Tracheal epithelial cell (primary cell): ENCODE measurements at places on chromosomes 12 and 14. TPM values are rescaled to one million over a fixed set of nuclear protein-coding genes. Genes with fewer than 3 reads are reported as not detected.

The CLEC4D gene
- total RNA-seq, result under 0.01 TPM in 1 of 2 replicates, not detected in the other

The SYCP3 gene
- total RNA-seq, result 0.24 TPM in 1 of 2 replicates, not detected in the other

The SYNDIG1L gene
- total RNA-seq, result under 0.01 TPM in 1 of 2 replicates, not detected in the other

The A2M gene
- 0.72 TPM in 1 of 2 replicates, not detected in the other for total RNA-seq

The MAP3K9 gene
- 17.7 and 19.3 TPM in 2 replicates for total RNA-seq

The RFX4 gene
- total RNA-seq, result not detected in 2 replicates

The CLEC2A gene
- not detected in 2 replicates for total RNA-seq

The TDRD9 gene
- total RNA-seq, result 0.72 and 1.3 TPM in 2 replicates

The CLMN gene
- 6.4 and 7.2 TPM in 2 replicates for total RNA-seq

The C12orf42 gene
- not detected in 2 replicates for total RNA-seq

The KCNJ8 gene
- total RNA-seq, result 0.48 TPM in 1 of 2 replicates, not detected in the other

The UNC79 gene
- total RNA-seq, result under 0.01 TPM in 1 of 2 replicates, not detected in the other

The PRICKLE1 gene
- 0.43 and 2.9 TPM in 2 replicates for total RNA-seq

The CFAP251 gene
- total RNA-seq, result 16.4 and 21.5 TPM in 2 replicates

The LHX5 gene
- total RNA-seq, result 0.21 and 0.24 TPM in 2 replicates

The SERPINA1 gene
- 1.1 and 10.6 TPM in 2 replicates for total RNA-seq

The SFSWAP gene
- total RNA-seq, result 10.4 and 13.6 TPM in 2 replicates

The DGLUCY gene
- 12.6 and 33.0 TPM in 2 replicates for total RNA-seq

The LALBA gene
- total RNA-seq, result not detected in 2 replicates

The SAMD4A gene
- 12.4 and 31.6 TPM in 2 replicates for total RNA-seq

The RDH12 gene
- total RNA-seq, result 1.5 and 1.7 TPM in 2 replicates

The AKAP5 gene
- under 0.01 and 0.72 TPM in 2 replicates for total RNA-seq

The CDKN3 gene
- total RNA-seq, result 3.4 and 7.5 TPM in 2 replicates

The MGP gene
- total RNA-seq, result under 0.01 TPM in 1 of 2 replicates, not detected in the other

The TMEM253 gene
- 0.24 TPM in 1 of 2 replicates, not detected in the other for total RNA-seq

The OR5AU1 gene
- not detected in 2 replicates for total RNA-seq

The ADAMTS20 gene
- not detected in 2 replicates for total RNA-seq

The CACNA2D4 gene
- total RNA-seq, result not detected in 2 replicates

The SLCO1B1 gene
- total RNA-seq, result not detected in 2 replicates

The SETD1B gene
- total RNA-seq, result 1.4 and 2.3 TPM in 2 replicates

The FMNL3 gene
- total RNA-seq, result 2.8 and 8.4 TPM in 2 replicates

The FOXG1 gene
- not detected in 2 replicates for total RNA-seq

The ACACB gene
- 1.3 and 1.9 TPM in 2 replicates for total RNA-seq

The TCL1B gene
- total RNA-seq, result not detected in 2 replicates

The KRT80 gene
- 8.3 and 11.8 TPM in 2 replicates for total RNA-seq

The NYNRIN gene
- 7.0 and 8.4 TPM in 2 replicates for total RNA-seq

The PKP2 gene
- total RNA-seq, result 59.0 and 61.4 TPM in 2 replicates

The PIK3C2G gene
- total RNA-seq, result under 0.01 and 0.21 TPM in 2 replicates

The MANSC4 gene
- total RNA-seq, result not detected in 2 replicates

The LRFN5 gene
- under 0.01 TPM in 1 of 2 replicates, not detected in the other for total RNA-seq
